Left kidney (tissue), 8 donors: ENCODE measurements at places on chromosomes 3 and 15.

DNA sequence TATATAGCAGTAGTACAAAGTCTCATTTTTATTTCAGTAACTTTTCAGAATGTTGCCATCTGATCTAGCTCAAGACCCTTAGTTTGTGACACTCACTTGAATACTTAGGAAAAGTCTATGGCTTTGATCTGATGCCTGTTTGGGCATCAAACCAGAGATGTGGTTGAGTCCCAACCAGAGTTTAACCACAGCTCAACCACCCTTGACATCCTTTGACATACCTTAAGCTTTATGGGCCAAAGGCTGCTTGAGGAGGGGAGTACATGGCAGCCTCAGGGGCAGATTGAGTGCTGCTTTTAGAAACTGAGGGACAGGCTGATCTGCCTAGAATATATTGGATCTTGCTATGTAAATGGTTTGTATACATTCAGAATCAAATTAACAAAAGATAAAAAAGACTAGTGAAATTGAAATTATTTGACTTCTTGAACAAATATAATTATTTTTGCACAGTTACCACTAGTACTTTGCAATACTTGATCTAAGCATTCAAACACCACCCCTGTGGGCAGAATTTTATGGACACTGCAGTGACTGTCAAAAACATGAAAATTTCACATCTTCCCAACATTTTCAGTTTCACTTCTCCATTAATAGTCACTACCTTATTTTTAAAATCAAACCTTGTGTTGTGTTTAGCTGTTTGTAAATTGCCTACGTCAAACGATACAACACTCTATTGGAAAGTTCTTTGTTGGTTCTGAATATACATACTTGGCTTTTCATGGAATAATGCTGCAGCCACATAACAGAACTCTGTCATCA lies 199.8 kb downstream of the UBE2E2 start:
- DNase-seq, result no peak

- no peak for DNase-seq
Observed at GRCh38 chr15:76860201-76860600, 44.9 kb downstream of the SCAPER start.

GRCh38 chr3:66555214-66555844 lies 54.5 kb upstream of the LRIG1 start:
- no peak for DNase-seq

DNA sequence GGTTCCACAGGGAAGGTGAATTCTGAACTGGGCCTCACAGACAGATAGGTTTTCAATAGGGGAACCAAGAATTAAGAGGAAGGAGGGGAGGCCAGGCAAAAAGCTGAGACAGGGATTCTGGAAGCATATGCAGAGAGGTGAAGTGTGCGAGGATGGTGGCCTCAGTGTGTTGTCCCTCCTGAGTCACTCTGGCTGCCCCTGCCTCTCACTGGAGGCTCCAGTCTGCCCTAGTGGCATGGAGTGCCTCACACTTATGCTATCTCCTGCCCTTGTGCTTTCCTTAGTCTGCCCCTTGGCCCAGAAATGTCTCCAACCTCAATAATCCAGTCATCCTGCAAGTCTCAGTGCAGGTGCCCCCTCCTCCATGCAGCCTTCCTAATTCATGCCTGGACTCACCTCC lies 32.2 kb upstream of the RBP1 start:
- no peak for DNase-seq

- no peak for DNase-seq
Observed at GRCh38 chr3:130841357-130841756, 52.5 kb upstream of the ATP2C1 start.

- DNase-seq, result no peak
Observed at GRCh38 chr3:190384309-190384756, 3.6 kb upstream of the CLDN16 start.
